ENCODE measurements at places on chromosomes 16 and 17.
A peak's percentile ranks its signal among the peaks of the same experiment; 100 is the strongest.

GRCh38 chr17:30133197-30133596 lies 16.6 kb downstream of the NSRP1 start:
- no peak for DNase-seq

DNA sequence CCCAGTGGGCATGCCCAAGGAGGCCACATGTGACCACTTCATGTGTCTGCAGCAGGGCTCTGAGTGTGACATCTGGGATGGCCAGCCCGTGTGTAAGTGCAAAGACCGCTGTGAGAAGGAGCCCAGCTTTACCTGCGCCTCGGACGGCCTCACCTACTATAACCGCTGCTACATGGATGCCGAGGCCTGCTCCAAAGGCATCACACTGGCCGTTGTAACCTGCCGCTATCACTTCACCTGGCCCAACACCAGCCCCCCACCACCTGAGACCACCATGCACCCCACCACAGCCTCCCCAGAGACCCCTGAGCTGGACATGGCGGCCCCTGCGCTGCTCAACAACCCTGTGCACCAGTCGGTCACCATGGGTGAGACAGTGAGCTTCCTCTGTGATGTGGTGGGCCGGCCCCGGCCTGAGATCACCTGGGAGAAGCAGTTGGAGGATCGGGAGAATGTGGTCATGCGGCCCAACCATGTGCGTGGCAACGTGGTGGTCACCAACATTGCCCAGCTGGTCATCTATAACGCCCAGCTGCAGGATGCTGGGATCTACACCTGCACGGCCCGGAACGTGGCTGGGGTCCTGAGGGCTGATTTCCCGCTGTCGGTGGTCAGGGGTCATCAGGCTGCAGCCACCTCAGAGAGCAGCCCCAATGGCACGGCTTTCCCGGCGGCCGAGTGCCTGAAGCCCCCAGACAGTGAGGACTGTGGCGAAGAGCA lies 4.4 kb downstream of the WFIKKN2 start:
- DNase-seq, result no peak

DNA sequence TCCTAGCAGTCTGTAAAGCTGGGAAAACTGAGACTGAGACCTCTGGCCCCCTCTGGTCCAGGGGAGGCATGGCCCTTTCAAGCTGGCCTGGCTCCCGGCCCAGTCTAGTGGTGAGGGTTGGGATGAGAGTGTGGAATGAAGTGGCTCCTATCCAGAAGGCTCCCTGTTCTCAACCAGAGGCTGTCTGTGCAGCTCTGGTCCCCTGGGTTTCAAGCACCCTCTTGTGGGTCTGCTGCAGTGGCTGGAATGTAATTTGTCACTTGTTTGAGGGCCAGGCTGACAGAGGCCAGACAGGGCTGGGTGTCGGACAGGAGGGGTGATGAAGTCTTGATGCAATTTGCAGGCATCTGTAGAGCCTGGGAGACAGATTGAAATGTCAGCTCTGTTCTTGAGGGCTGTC lies 22.1 kb upstream of the PHF12 start:
- DNase-seq, result peak; percentile 82

GRCh38 chr17:73292031-73292531 lies 19.7 kb downstream of the CDC42EP4 start:
- peak; percentile 42 for DNase-seq

DNA sequence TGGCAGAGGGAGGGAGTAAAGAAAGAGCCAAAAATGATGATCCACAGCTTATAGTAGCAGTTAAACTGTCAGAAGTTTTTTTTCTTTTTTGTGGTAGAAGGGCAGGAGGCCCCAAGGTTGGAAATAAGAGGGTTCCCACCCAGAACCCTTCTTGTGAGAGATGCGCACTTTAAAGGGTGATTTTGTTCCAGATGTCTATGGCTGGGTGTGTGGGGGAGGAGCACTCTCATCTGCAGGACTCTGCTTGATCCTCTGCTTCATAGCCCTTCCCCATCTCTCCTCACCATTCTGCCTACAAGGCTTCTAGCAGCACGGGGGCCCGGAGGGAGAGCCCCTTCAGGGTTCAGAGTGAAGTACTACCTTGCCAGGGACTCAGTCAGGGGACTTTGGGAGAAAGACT lies 6.4 kb downstream of the ATXN1L start:
- no peak for DNase-seq

- DNase-seq, result no peak
Observed at GRCh38 chr17:17109907-17110306, 67.7 kb downstream of the MPRIP start.

- DNase-seq, result no peak
Observed at GRCh38 chr16:83937922-83938885, 14.8 kb upstream of the OSGIN1 start.

- no peak for DNase-seq
Observed at GRCh38 chr16:86302421-86303109, 207.8 kb upstream of the FOXF1 start.

DNA sequence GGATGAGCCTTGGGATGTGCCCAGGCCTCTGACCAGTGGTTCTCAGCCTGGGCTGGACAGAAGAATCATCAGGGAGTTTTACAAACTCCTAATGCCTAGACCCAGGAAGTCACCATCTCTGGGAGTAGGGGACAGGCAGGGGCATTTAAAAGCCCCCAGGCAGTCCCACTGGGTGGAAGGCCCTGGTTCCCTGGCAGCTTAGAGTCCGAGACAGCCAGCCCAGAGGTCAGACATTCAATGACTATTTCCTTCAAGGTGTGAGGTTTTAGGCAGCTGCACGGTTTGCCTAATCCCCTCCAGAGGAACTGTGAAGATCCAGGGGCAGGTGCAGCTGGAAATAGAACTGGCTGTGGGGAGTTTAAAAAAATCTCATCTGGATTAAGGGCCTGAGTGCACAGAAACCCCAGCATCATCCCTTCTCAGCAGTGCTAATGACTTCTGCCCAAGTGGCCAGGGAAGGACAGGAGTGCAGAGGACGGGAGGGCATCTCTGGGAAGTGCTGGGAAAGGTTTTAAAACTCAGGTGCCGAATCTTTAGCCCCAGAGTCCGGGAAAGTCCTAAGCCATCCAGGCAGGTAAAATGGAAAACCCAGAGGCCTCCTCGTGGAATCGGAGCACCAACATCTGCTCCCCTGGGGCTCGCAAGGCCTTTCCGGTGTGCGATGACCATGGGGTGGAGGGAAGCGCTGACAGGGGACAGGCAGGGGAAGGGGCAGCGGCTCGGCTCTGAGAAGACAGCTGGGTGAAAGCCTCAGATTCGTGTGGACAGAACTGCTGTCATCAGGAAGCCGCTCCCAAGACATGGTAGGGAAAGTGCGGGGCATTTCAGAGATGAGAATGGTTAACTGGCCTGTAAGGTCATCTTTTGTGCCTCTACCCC lies 1.5 kb upstream of the LGALS3BP start:
- DNase-seq, result no peak

DNA sequence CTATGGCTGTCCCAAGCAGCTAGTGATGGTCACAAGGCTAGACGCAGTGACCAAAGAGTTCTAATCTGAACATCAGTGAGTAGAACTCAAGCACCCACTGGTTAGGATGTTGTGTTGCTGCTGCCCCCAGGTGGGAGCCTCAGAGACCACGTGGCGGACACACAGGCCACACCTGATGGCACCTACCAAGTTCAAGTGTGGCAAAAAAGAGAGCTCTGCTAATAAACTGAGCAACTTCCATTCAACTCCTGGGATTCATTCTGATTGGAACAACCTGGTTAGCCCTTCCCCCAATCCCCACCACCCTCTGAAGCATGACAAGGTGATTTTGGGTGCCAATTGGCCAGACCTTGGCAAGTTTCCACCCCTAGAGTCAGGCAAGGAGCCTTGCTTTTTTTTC lies 3.5 kb upstream of the LCMT1 start:
- DNase-seq, result no peak

- peak; percentile 99 for DNase-seq
Observed at GRCh38 chr17:81911277-81911961, at the start of gene PCYT2. PCYT2 (minus strand) TSS chr17:81911399; CDS start chr17:81911355, 44 bp downstream.

DNA sequence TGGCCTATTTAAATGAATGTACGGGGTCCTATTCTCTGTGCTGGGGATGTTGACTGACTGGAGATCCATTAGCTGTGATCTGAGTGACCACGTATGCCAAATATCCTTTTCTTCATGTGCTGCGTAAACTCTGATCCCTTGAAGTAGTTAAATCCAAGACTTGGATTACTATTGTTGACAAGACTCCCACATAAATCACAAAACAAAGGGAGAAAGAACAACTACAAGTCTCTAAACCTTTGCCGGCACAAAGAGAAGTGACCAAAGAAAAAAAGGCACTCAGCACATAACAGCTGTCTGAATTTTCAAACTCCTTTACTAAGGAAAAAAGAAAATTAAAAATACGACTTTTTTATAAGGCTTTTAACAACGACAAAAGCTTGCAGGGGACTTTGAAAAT lies 559.9 kb upstream of the CDH8 start:
- no peak for DNase-seq

- no peak for DNase-seq
Observed at GRCh38 chr17:59181481-59181880, 25.9 kb downstream of the PRR11 start.

GRCh38 chr16:49183911-49184310 lies 97.7 kb downstream of the CBLN1 start:
- DNase-seq, result no peak

GRCh38 chr16:19316846-19317245 lies 31.3 kb downstream of the CLEC19A start:
- DNase-seq, result no peak

DNA sequence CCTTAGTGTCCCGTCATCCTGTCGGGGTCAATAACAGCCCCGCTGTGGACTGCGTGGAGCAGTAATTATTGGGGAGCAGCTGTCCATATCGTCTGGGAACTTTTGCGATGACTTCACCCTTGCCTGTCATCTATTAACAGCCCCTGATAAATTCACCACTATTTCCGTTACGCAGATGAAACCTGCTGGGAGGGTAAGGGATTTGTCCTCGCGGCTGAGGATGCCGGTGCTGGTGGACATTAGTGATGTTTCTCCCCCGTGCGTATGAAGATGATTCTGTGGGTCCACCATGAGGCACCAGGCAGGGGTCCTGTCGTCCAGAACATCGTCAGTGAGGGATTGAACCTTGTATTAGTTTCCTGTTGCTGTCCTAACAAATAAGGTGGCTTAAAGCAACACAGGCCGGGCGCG lies 1.0 kb downstream of the FLYWCH2 start:
- DNase-seq, result no peak

GRCh38 chr17:27952366-27952765 lies 59.2 kb upstream of the LYRM9 start:
- DNase-seq, result no peak

GRCh38 chr17:69834494-69834893 lies 240.5 kb upstream of the KCNJ16 start:
- DNase-seq, result no peak

- DNase-seq, result no peak
Observed at GRCh38 chr17:50947782-50948543, 81.8 kb upstream of the TOB1 start.

- no peak for DNase-seq
Observed at GRCh38 chr17:67253384-67253783, 8.4 kb upstream of the HELZ start.

- peak; percentile 24 for DNase-seq
Observed at GRCh38 chr17:59074494-59074893, 32.2 kb downstream of the TRIM37 start.

DNA sequence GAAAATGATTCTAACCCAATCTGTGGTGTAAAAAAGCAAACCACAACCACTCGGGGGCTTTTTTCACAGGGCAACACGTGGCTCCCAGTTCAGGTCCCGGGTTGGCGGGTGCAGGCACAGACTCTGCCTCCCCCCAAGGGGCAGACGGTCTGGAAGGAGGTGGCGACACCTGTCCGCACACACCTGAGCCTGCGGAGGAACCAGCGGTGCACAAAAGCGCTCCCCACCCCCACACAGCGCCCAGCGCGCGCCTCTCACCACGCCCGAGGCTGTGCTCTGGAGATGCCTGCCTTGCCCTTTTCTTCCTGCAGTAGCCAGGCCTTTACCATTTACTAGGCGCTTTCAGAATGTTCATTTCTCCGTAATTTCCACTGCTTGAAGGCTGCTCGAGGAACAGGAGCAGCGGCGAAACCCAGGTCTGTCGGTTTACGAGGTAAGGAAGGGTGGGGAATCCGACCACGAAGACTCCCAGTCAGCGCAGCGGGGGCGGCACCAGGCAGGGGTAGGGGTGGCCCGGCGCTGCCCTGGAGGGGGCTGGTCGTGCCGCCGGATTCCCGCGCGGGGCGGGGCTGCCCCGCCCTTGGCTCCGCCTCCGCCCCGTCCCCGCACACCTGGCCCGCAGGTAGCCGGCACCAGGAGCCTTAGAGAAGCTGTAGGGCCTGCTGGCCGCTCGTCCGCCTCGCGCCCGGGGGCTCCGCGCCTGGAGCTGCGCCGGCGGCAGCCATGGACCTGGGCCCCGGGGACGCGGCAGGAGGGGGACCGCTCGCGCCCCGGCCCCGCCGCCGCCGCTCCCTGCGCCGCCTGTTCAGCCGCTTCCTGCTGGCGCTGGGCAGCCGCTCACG lies at the start of gene USP43:
Gene USP43 (plus strand): TSS at position 608 of the 842 bp plus-strand sequence. CDS start 116 bp downstream, at position 724.
- DNase-seq, result peak; percentile 44

GRCh38 chr17:27284811-27285415 lies 9.0 kb upstream of the WSB1 start:
- no peak for DNase-seq

GRCh38 chr16:82177555-82177954 lies 7.5 kb upstream of the MPHOSPH6 start:
- no peak for DNase-seq

DNA sequence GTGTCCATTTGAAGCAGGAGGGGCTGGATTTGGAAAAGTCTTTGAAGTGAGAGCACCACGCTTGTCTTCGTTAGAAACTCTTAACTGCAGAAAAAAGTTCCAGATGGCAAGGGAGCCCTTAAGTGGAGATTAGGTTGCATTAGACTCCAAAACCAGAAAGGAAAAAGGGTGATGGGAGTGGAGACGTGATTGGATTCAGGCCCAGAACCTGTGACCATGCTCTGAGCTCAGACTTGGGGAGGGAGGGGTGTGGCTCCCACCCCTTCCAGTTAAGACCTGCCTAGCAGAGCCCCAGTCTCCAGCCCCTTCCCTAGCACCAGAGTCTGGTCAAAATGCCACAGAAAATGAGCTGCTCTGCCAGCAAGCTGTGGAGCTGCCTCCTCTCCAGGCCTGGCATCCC lies 6.4 kb upstream of the LGALS9 start:
- no peak for DNase-seq

DNA sequence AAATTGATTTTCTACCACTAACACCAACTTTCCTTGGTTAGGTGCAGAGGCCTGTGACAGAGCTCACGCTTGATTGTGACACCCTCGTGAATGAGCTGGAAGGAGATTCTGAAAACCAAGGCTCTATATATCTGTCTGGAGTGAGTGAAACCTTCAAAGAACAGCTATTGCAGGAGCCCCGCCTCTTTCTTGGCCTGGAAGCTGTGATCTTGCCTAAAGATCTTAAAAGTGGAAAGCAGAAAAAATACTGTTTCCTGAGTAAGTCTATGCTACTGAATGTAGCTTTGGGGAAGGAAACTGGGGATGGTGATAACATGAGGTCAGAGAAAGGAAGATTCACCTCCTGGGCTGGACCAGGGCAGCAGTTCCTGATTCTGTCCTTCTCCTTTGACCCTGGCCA lies 38.3 kb downstream of the REXO5 start:
- DNase-seq, result no peak

GRCh38 chr16:48950184-48950583 lies 331.5 kb downstream of the CBLN1 start:
- DNase-seq, result peak; percentile 21
